ENCODE measurements at places on chromosomes 1 and 21. TPM values are rescaled to one million over a fixed set of nuclear protein-coding genes. Genes with fewer than 3 reads are reported as not detected.

Gene TMEM79
- total RNA-seq: 0.69 TPM

GRCh38 chr21:34690041-34690792 lies 21.4 kb downstream of the CLIC6 start:
- no peak for DNase-seq
- H3K27ac ChIP-seq: peak overlapping the region; percentile 25
- H3K4me1 ChIP-seq: peaks cover 28% of the 10 kb centered on the region
- H3K4me3 ChIP-seq: no peak overlapping the region
- H3K27me3 ChIP-seq: no peaks in the 10 kb centered on the region

DNA sequence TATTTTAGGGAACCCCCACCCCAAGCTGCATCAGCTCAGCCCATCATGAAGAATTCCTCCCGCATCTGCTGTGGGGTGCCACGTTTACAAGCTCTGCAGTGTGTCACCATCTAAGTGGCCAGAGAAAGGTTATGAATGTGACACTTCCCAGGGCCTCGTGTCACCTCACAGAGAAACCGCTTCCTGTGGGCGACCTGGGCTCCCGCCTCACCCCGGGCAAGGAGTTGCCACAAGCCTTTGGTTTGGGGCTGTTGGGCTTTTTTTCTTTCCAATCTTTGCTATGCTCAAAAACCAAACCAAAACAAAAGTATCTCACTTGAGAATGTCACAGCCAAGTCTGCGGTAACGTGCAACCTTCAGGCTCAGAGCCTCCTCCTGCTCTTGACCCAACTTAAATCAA lies 82.1 kb upstream of the ARHGEF16 start:
- no peak overlapping the region for H3K27ac ChIP-seq
- no peaks in the 10 kb centered on the region for H3K4me1 ChIP-seq
- peaks cover 32% of the 10 kb centered on the region for H3K27me3 ChIP-seq
- DNase-seq: no peak

DNA sequence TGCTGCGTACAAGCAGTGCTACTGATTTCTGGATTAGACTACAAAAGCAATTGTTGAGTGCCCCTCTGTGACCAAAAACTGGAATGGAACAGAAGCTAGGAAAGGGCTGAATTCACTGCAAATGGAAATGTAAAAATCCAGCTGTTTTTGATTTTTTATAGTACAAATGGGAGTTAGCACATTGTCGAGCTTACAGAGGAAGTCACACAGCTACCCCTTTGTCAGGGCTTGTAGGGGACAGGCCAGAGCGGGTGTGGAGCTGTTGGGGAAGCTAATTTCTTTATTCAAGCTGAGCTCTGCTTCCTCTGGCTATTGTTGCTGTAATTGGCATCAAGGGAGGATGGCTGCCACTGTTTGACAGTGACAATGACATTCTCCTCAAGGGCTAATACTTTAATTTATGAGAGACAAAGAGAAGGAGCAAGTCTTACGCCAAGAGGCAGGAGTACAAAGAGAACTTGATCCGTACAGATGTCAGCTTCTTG lies 96.1 kb downstream of the SLC35F3 start:
- no peaks in the 10 kb centered on the region for H3K36me3 ChIP-seq
- no peak for DNase-seq
- no peak overlapping the region for H3K4me3 ChIP-seq
- H3K4me1 ChIP-seq: no peaks in the 10 kb centered on the region
- H3K27me3 ChIP-seq: peaks cover 3% of the 10 kb centered on the region

DNA sequence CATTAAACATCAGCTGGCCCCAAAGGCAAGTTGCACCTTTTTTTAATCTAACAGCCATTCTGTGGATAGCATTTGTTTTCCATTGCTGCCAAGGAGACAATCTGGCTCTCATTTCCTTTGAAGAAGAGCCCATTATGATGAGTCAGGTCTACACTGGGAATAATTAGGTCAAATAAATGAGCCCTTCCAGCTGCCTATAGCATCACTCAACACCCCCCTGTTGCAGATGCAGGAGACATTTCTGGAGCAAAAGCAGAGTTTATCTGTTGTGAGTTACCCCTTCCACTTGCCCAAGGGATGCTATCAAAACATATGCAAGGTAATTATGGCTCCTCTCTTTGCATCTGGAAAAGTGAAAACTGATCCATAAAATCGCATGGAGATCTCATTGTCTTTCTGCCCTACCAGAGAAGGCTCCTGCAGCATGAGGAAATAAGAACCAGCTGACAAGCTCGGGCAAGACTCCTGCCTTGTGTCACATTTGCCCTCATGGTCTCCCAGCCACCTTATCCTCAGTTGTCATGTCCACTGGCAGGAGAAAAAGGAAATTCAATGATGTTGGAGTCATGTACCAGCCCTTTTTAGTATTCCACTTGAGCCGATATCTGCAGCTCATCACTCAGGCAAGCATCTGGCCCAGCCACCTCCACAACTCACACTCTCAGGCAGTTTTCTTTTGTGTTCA lies 135.9 kb downstream of the SLC30A10 start:
- H3K27ac ChIP-seq: no peak overlapping the region
- no peaks in the 10 kb centered on the region for H3K36me3 ChIP-seq
- no peak for DNase-seq
- no peaks in the 10 kb centered on the region for H3K4me1 ChIP-seq
- H3K4me3 ChIP-seq: no peak overlapping the region
